ENCODE measurements at places on chromosomes 13 and 19.

DNA sequence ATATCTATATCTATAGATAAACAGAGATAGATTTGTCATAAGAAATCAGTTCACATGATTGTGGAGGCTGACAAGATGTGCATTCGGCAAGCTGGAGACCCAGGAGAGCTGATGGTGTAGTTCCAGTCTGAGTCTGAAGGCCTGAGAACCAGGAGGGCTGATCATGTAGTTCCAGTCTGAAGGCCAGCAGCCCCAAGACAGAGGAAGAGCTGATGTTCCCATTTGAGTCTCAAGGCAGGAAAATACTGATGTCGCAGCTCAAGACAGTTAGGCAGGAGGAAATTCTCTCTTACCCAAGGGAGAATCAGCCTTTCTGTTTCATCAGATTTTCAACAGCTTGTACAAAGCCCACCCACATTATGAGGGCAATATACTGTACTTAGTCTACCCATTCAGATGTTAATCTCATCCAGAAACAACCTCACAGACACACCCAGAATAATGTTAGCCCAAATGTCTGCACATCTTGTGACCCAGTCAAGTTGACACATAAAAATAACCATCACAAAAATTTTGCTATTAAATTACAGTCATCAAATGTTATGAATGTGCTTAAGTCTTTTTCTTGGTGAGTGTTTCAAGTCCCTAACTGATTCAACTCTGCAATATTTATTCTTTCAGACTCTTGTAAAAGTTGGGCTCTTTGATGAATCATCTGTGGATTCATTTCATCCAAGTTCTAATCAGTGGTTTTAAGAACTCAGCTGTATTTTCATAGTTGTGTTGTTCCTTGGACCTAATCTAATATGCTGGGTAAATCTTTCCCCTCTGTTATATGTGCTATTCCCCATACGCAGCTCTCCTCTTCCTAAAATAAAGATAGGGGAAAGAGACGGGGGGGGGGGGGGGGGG is 22.7 kb upstream of the LRCH1 start:
- peak; percentile 59 for DNase-seq

GRCh38 chr19:2478278-2478755 is 2.4 kb downstream of the GADD45B start:
- DNase-seq: peak; percentile 75

GRCh38 chr19:7529610-7530490 is 5.7 kb upstream of the PNPLA6 start:
- DNase-seq: no peak

DNA sequence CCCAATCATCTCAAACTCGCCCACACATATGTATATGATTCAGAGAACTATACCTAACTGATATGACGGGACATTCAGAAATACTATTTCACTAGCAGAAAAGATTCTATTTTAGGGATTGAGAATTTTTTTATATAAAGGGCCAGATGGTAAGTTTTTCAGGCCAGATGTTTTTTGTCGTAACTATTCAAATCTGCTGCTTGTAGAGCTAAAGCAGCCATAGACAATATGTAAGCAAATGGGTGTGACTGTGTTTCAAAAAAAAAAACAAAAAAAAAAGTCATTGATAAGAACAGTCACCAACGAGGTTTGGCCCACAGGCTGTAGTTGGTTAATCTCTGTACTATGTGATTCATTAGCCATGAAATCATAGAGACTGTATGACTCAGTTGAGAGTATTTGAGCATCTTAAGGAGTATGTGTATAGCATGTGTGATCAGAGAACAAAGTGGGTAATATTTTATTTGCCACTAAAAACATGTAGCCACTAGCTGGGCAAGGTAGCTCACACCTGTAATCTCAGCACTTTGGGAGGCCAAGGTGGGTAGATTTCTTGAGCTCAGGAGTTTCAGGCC is 2724.7 kb downstream of the PCDH9 start:
- DNase-seq: peak; percentile 72
